PC-9 (cell line): ENCODE measurements at places on chromosomes 1 and 21. TPM values are rescaled to one million over a fixed set of nuclear protein-coding genes. Genes with fewer than 3 reads are reported as not detected.

RAD54L gene
- 44.8 and 56.4 TPM in 2 replicates for total RNA-seq

NBPF4 gene
- total RNA-seq = 0.68 and 0.70 TPM in 2 replicates

CELA3A gene
- total RNA-seq = not detected in 2 replicates

ROR1 gene
- total RNA-seq = 16.0 and 19.0 TPM in 2 replicates

C1orf141 gene
- total RNA-seq = not detected in 2 replicates

CXADR gene
- 12.7 and 21.7 TPM in 2 replicates for total RNA-seq

LCE3D gene
- not detected in 2 replicates for total RNA-seq

TACSTD2 gene
- 489 and 702 TPM in 2 replicates for total RNA-seq

TIPRL gene
- total RNA-seq = 34.1 and 47.7 TPM in 2 replicates
